ENCODE measurements at places on chromosomes 13 and 19. TPM values are rescaled to one million over a fixed set of nuclear protein-coding genes. Genes with fewer than 3 reads are reported as not detected.

- no peak for DNase-seq
Observed at GRCh38 chr19:48953141-48953540, 1.5 kb upstream of the BAX start.

- no peak for DNase-seq
Observed at GRCh38 chr13:58598241-58598640, 966.7 kb downstream of the PCDH17 start.

DNA sequence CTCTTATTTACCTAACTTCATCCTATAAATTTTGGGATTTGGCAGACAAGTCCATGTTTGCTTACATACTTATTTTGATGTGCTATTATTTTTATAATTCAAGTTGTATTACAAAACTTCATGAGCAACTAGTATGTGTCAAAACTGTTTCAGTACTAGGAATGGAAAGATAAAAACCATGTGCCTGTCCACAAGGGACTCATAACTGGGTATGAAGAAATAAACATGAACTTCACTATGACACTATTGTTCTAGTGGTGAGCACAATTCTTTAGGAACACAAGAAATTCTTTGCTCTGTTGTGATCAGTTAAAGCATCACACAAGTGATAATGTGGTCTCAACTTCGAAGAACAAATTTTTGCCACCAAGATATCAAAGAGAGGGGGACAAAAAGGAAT lies 97.5 kb upstream of the FBXL3 start:
- no peak for DNase-seq

MIA gene
- total RNA-seq = not detected
